ENCODE measurements at places on chromosomes 2 and 18. TPM values are rescaled to one million over a fixed set of nuclear protein-coding genes. Genes with fewer than 3 reads are reported as not detected.

C2orf92 gene
- 12.5 TPM for total RNA-seq

- H3K27ac ChIP-seq, result no peak overlapping the region
- no peaks in the 10 kb centered on the region for H3K36me3 ChIP-seq
- no peak overlapping the region for H3K4me3 ChIP-seq
- H3K4me1 ChIP-seq, result peaks cover 2% of the 10 kb centered on the region
- DNase-seq, result no peak
- peaks cover 34% of the 10 kb centered on the region for H3K27me3 ChIP-seq
Measured at GRCh38 chr2:88932686-88933085, 241.2 kb downstream of the RPIA start.

- H3K4me3 ChIP-seq, result no peak overlapping the region
- H3K27ac ChIP-seq, result no peak overlapping the region
- peaks cover 10% of the 10 kb centered on the region for H3K27me3 ChIP-seq
- H3K36me3 ChIP-seq, result no peaks in the 10 kb centered on the region
- H3K4me1 ChIP-seq, result no peaks in the 10 kb centered on the region
- DNase-seq, result no peak
Measured at GRCh38 chr2:60717691-60718090, 38.4 kb upstream of the PAPOLG start.

DNA sequence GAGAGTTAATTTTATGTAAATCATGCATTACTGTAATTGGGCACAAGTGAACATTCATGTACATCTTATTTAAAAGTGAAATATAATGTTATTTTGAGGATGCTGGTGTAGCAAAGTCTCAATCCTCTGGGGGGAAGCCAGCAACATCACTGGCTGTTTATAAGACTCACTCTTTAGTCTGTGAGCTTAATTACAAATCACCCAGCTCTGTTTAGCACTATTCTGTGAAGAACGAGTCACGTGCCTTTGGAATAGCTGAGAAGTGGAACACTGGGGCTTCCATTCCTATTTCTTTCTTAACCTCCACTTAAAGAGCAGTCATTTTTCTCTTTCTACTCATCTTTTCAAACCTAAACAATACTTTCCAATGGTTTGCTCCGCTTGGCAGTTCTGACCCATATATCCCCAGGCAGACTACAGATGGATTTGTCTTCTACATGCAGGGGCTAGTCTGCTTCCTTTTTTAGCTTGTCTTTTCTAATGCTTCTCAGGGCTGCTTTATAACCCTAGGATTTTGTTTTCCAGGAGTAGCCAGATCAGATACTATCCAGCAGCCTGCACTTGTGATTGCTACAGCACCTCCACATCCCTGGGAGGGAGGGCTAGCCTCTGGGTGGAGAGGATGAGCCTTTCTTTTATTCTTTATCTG, 95.3 kb upstream of the CAVIN2 start:
- no peak for DNase-seq
- peaks cover 4% of the 10 kb centered on the region for H3K4me1 ChIP-seq

- peaks cover 27% of the 10 kb centered on the region for H3K27me3 ChIP-seq
- DNase-seq, result no peak
- no peak overlapping the region for H3K4me3 ChIP-seq
- no peaks in the 10 kb centered on the region for H3K36me3 ChIP-seq
- no peak overlapping the region for H3K27ac ChIP-seq
- H3K4me1 ChIP-seq, result no peaks in the 10 kb centered on the region
Measured at GRCh38 chr18:49907346-49907929, 94.1 kb upstream of the ACAA2 start.

CNDP1 gene
- 0.23 TPM for total RNA-seq

ATP6V1C2 gene
- total RNA-seq, result not detected

SNRPD1 gene
- total RNA-seq, result 23.1 TPM

ALKAL2 gene
- 1.0 TPM for total RNA-seq

- DNase-seq, result no peak
- no peaks in the 10 kb centered on the region for H3K27me3 ChIP-seq
- peaks cover 2% of the 10 kb centered on the region for H3K4me1 ChIP-seq
- no peak overlapping the region for H3K4me3 ChIP-seq
Measured at GRCh38 chr2:53104263-53104662, 663.3 kb upstream of the CHAC2 start.

DNA sequence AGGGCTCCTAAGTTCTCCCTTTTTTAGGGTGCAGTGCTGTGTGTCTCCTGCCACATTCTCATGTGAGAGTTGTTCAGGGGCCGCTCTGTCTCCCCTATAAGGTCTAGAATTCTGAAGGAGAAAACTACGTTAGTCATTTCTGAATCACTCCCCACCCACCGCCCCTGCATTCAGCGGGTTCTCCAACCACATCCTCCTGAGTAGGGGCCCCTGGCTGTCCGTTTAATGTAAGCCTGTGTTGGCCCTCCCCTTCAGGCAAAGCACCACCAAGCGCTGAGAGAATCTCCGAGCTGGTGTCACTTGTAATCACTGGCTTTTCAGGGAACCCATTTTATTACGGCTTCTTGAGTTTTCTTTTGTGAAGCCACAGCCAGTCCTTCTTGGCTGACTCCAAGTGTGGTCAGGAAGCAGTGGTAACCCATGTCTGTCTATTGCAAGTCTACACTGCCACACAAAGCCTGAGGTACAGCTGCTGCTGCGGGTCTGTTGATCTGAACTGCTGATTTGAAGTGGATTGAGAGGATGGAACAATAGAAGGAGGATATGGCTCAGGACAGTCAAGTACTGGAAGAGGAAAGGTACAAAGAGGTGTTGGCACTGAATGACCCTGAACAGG, 16.9 kb downstream of the LCT start:
- H3K4me3 ChIP-seq, result peak overlapping the region; percentile 51
- peaks cover 7% of the 10 kb centered on the region for H3K4me1 ChIP-seq
- no peak for DNase-seq
- no peak overlapping the region for H3K27ac ChIP-seq

SAG gene
- 0.25 TPM for total RNA-seq

- H3K27me3 ChIP-seq, result no peaks in the 10 kb centered on the region
- no peaks in the 10 kb centered on the region for H3K36me3 ChIP-seq
- no peak overlapping the region for H3K4me3 ChIP-seq
- DNase-seq, result no peak
- peaks cover 4% of the 10 kb centered on the region for H3K4me1 ChIP-seq
Measured at GRCh38 chr2:24423095-24423494, 62.8 kb upstream of the ITSN2 start.

GRCh38 chr2:54952978-54953456, 97.2 kb downstream of the RTN4 start:
- peaks cover 21% of the 10 kb centered on the region for H3K27me3 ChIP-seq
- peaks cover 8% of the 10 kb centered on the region for H3K4me1 ChIP-seq
- H3K4me3 ChIP-seq, result no peak overlapping the region
- no peaks in the 10 kb centered on the region for H3K36me3 ChIP-seq

All from T-helper 17 cell (primary cell).